ENCODE measurements at places on chromosomes 11 and 22.

DNA sequence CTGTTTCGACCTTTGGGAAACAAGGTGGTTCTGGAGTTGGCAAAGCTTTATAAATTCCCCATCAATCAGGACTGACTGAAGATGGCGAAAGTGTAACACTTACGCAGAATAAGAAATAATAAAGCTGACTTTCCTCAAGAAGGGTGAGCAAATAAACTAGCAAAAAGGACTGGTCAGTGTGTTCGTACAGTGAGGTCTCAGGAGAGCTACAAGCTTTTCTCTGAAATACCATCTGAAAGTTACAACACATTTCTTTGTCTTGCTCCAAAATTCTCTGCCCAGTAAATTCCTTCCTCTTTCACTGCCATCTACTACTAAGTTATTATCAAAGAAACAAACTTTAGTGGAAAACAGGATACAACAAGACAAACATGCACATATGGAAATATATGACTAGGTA, 13.4 kb downstream of the PITPNB start:
- no peak for DNase-seq

- DNase-seq, result no peak
Measured at GRCh38 chr22:16131918-16132317, 442.1 kb downstream of the POTEH start.

GRCh38 chr11:102007567-102008437, 39.4 kb upstream of the CFAP300 start:
- peak; percentile 19 for DNase-seq

- DNase-seq, result no peak
Measured at GRCh38 chr11:104522650-104523049, 358.7 kb upstream of the PDGFD start.

- no peak for DNase-seq
Measured at GRCh38 chr11:63847363-63847762, 8.5 kb downstream of the MARK2 start.

DNA sequence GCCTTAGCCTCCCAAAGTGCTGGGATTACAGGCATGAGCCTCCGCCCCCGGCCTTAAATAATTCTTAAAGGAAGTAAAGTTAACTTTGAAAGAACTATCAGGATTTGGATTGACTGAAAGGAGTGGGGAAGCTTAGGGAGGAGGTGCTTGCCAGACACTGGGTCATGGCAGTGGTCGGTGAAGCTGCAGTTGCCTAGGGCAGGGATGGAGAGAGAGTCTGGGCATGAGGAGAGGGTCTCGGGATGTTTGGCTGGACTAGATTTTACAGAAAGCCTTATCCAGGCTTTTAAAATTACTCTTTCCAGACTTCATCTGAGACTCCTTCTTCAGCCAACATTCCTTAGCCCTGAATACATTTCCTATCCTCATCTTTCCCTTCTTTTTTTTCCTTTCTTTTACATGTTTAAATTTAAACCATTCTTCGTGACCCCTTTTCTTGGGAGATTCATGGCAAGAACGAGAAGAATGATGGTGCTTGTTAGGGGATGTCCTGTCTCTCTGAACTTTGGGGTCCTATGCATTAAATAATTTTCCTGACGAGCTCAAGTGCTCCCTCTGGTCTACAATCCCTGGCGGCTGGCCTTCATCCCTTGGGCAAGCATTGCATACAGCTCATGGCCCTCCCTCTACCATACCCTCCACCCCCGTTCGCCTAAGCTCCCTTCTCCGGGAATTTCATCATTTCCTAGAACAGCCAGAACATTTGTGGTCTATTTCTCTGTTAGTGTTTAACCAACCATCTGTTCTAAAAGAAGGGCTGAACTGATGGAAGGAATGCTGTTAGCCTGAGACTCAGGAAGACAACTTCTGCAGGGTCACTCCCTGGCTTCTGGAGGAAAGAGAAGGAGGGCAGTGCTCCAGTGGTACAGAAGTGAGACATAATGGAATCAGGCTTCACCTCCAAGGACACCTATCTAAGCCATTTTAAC, at the start of gene NNMT:
Gene NNMT (plus strand): TSS at position 724 of the 929 bp plus-strand sequence. CDS start 158 bp downstream, at position 882.
- no peak for DNase-seq

- DNase-seq, result no peak
Measured at GRCh38 chr11:3723014-3723708, 52.0 kb upstream of the CHRNA10 start.

DNA sequence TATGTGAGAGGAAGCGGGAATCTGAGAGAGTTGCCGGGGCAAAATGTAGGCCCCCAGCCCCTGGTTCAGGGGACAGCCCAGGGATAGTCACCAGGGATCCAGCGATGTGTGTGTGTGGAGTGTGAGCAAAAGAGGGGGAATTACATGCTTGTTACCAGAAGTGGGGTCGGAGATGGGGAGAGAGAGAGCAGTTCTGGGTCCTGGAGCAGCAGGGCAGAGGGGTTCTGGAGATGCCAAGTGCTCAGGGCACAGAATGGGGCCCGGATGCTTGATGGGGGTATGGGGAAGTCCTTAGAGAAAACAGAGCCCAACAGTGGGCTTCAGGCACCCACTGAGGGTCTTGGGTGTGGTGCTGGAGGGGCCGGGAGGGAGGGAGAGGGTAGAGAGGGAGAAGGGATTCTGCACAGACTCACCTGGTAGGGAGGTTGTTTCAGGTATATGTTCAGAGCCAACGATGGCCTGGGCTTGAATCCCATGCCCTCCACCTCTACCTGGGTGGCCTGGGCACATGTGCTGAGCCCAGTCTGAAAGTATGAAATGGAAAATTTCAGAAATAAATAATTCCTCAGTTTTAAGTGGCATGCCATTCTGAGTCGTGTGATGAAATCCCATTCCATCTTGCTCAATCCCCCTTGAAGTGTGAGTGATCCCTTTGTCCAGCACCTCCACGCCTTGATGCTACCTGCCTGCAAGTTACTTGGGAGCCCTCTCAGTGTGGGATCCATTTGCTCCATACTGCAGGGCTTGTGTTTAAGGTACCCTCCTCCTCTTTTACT, 12.4 kb downstream of the SMIM38 start:
- DNase-seq, result no peak

DNA sequence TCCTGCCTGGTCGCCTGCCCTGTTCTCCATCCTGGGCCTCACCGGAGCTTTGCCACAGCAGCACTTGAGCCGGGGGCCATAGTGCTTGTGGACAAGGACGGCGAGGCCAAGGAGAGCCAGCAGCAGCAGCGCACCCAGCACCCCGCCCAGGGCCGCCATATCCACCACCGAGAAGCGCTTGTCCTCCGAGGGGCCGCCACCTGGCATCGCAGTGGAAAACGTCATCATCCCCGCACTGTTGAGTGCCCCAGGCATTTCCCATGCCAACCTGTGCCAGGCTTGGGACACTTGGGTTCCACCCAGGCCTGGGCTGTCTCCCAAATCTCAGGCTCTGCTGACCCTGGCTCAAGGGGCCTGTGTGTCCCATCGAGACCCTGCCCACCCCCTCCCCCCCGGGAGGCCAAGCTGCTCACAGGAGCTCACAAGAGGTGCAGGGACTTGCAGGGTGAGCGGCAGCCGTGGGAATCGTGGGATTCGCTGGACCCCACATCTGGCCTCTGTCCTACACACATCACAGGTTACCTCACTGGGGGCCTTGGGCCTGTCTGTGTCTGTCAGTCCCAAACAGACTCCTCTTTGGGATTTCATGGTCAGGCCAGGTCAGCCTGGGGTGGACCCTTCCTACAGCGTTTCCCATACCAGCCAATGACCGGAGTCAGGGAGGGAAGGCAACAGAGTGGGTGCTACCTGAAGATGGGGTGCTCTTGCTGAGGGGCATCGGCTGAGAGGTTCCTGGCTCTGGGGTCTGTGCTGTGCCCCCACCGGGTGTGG, 2.3 kb upstream of the IRF7 start:
- no peak for DNase-seq

DNA sequence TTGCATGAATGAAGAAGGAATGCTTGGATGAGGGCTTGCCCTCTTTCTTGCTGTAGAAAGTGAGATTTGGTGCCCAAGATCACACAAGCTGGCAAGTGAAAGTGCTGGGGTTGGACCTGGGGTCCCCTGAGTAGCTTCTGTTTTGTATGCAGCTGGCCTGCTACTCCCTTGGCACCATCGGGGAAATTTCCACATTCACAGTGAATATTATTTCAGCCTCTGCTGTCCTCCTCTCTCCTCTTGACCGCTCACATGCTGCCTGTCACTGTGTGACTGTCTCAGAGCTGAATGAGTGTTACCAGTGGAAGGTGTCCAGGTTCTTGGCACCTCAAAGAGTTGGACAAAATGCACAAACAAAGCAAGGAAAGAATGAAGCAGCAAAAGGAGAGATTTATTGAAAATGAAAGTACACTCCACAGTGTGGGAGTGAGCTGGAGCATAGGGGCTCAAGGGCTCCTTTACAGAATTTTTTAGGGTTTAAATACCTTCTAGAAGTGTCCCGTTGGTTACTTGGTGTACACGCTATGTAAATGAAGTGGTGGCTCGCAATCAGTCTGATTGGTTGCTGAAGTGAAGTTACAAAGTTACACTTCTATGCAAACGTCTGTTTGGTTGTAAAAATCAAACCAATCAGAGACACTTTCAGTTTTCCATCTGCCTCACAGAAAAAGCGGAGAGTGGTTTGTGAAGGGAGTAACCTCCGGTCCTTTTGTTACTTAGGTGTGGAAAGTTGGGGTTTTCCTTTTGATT, 87.4 kb downstream of the DEPDC5 start:
- DNase-seq, result no peak

DNA sequence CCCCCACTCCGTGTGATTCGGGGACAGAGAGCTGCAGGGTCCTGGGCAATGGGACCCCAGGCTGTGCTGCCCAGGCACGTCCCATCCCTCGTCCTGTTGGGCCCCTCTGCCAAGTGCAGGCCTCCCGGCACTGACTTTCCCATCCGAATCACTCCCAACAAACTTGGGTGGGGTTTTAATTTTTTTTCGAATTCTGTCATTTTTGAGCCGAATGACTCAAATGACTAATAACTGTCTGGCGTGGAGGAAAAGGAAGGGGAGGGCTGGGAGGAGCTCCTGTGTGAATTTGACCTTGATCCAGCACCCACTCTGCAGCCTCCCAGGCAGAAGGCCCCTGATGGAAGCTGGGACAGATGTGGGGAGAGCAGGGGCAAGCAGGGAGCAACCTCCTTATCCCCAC, 1173.2 kb downstream of the BRD1 start:
- no peak for DNase-seq

GRCh38 chr11:49851971-49852389, 100.2 kb upstream of the OR4C13 start:
- DNase-seq, result no peak

- DNase-seq, result no peak
Measured at GRCh38 chr22:50608996-50609395, 8.4 kb downstream of the MAPK8IP2 start.

DNA sequence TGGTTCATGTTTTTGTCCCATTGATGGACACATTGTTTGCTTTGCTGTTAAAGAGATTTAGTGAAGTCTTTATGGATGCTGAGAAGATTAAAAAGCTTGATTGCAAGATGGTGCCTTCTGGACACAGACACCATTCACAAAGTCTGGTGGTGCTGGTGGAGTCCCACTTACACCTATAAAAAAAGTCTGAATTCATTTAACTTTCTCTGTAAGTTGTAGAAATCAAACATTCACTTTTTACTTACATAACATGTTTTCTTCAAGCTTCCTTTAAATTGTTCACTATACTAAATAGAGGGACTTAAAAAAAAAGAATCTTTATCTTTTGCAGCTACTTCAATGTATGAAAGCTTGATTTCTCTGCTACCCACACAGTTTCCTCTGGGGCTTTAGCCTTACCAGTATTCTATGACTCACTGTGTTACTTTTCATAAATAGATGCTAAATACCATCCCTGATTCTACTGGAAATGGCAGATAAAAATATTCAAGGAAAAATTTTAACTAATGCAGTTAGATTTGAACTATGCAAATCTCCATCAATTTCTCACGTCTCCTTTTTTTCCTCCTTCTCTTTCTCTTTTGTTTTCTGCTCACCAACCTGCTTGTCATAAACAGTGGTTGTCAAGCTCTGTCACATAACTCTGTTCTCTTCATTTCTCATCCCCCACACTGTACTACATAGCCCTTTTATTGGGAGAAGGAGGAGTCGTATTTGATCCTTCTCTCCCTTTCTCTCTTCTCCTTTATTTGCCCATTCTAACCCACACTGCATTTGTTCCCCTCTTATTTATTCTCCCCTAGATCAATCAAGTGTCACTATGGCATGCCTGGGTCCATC, 89.7 kb downstream of the FAM76B start:
- DNase-seq, result no peak

DNA sequence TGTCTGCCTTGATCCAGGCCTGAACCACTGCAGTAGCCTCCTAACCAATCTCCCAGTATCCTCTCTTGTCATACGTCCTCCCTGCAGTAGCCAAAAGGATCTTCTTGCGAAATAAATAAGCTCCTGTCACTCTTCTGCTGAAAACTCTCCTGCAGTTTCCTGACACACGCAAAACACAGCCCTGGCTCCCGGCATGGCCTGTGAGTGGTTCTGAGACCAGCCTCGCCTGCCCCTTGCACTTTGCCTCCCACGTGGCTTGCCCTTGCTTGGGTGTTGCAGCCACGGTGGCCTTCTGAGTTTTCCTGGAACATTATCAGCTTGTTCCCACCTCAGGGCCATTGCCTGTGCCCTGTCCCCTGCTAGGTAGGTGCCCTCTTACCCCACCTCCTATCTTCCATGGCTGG, 7.2 kb downstream of the ZC3H7B start:
- DNase-seq, result no peak

DNA sequence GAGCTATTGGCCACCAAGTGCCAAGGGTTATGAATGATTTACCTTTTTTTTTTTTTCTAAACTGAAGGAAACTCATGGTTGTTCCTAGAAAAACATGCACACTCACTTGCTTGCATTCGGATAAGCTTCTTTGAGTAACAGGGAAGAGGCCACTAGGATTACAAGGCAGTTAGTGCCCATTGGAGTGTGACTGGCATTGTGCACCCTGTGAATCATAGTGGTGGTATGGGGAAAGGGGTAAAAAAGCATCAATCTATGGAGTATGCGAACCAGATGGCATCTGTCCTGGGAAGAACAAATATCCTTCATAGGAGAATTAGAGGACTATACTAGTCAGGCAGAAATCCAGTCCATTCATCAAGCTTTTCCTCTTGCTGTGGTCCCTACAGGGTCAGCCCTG, 24.2 kb downstream of the CD44 start:
- DNase-seq, result no peak

DNA sequence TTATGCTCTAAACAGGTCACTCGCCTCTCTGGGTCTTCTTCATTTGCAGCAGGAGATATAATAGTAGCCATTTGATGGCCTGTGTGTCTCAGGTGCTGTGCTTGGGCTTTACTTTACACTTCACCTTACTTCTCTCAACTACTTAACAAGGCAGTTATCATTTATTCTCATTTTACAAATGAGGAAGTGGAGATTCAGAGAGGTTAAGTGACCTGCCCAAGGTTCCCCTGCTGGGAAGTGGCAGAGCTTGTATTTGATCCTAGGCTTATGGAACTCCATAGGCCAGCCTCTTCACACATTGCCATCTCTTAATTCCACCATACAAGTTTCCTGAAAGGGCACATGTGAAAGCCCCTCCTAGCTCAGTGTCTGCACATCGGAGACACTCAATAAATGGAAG, 30.4 kb downstream of the FAM181B start:
- DNase-seq, result no peak

- no peak for DNase-seq
Measured at GRCh38 chr11:75268626-75269366, 28.2 kb downstream of the TPBGL start.

DNA sequence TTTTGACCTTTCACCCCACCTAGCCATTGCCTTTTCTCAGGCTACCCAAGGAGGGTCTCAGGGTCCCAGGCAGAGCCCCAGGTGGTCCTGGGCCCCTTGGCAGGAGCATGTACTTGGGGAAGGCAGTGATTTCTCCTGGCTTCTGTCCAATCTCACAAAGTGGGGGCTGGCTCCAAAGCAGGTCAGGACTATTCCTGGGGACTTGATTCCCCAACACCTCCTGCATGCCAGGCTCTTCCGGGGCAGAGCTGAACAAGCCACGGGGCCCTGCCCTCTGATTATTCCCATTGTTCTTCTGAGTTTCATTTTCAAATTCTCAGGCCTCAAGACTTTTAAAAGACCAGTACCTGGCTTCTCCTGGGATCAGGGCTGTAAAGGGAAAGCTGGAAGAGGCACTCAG, 1.5 kb upstream of the TCF20 start:
- no peak for DNase-seq

Data from NCI-H2107 (cell line).